ENCODE measurements at places on chromosomes 16 and 17. TPM values are rescaled to one million over a fixed set of nuclear protein-coding genes. Genes with fewer than 3 reads are reported as not detected.

Gene KRTAP2-3
- 55.2 TPM for polyA plus RNA-seq

Gene CHD9
- 47.4 TPM for polyA plus RNA-seq

Gene PERCC1
- not detected for polyA plus RNA-seq

Gene ALOX12B
- polyA plus RNA-seq: not detected

Gene CX3CL1
- not detected for polyA plus RNA-seq

Gene CEP95
- polyA plus RNA-seq: 17.5 TPM

Gene NLE1
- polyA plus RNA-seq: 6.9 TPM

Gene SRL
- polyA plus RNA-seq: not detected

Gene TRPV3
- 0.41 TPM for polyA plus RNA-seq

Gene KRTAP16-1
- polyA plus RNA-seq: not detected

Gene AGRP
- polyA plus RNA-seq: not detected

Gene MEAK7
- polyA plus RNA-seq: 62.7 TPM

Gene ASPHD1
- polyA plus RNA-seq: 18.5 TPM

Gene EPN3
- polyA plus RNA-seq: 0.13 TPM

DNA sequence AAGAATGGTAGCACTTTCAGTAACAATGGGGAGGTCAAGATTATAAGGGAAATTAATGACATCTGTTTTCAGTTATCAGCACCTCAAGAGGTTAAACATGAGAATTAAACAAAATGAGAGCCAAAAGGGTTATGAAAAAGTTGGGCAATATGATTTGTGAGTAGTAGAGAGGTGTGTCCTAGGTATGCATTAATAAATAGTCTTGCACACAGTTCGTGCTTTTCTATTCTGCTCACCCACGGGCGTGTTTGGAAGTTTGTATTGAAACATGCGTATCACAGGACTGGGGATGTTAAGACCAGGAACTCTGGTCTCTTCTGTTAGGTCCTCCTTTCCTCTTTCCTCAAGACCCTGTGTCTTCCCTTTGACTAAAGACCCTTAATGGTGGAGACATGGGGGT is 6.0 kb downstream of the BPTF start:
- no peak for DNase-seq

DNA sequence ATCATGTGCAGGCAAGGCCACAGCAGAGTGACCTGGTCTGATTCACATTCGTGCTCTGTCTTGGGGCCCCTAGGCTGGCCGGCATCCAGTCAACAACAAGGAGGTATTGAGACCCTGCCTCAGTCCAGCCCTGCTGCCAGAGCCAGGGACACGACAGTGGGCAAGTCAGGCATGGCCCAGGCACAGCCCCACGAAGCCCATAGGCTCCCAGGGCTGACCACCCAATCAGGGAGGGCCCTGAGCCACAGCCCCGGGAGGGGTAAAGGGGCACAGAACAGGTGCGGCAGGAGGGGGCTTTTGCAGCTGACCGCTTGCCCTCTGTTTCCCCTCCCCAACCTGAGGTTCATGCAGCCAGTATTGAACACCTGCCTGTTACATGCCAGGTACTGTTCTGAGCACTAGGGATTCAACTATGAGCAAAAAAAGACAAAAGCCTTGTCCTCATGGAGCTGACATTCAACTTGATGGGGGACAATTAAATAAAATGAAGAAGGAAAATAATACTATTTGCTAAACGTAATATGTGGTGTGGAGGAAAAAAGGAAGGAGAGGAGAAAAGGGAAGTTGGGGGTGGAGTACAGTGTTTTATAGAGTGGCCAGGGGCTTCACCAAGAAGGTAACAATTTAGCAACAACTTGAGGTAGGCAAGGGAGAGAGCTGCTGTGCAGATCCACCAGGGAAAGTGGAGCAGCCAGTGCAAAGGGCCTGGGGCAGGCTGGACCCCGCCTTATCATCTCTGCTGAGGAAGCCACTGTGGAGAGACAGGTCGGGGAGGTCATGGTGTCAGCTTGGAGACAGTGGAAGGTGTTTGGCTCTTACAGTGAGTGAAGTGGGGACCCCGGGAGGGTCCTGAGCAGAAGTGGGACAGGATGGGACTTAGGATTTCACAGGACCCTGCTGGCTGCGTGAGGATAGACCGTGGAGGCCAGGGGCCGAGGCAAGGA is 6.1 kb downstream of the DRC3 start:
- DNase-seq: no peak

- no peak for DNase-seq
Observed at GRCh38 chr17:36768394-36768793, 167.0 kb downstream of the MRM1 start.

- DNase-seq: no peak
Observed at GRCh38 chr17:4859816-4860625, 26.9 kb downstream of the MINK1 start.

- no peak for DNase-seq
Observed at GRCh38 chr16:84535408-84535807, 30.9 kb upstream of the MEAK7 start.

GRCh38 chr16:85935391-85935973 is 36.5 kb downstream of the IRF8 start:
- no peak for DNase-seq

GRCh38 chr16:56669005-56669839 is at the start of gene MT1H:
TSS of gene MT1H (plus strand) at chr16:56669814. CDS start at chr16:56669885, 71 bp downstream.
- DNase-seq: no peak

GRCh38 chr16:70665806-70666735 is 19.7 kb downstream of the IL34 start:
- DNase-seq: no peak

- DNase-seq: no peak
Observed at GRCh38 chr16:54398986-54399385, 112.4 kb upstream of the IRX3 start.

DNA sequence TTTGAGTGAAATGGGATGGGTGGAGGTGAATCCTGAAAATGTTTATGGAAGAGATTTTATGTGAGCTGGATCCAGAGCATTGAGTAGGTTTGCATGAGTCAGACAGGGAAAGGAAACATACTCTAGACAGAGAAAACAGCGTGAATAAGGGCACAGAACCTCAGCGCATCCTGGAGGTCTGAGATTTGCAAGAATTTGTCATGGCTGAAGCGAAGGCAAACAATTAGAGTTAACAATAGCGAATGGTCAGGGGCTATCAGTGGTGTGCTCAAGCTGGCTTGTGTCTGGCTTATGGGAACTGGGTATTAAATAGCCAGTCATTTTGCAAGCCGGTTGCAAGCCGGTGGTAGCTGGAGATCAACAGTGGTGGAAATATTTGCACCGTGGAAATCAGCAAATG is 36.4 kb downstream of the MAP2K6 start:
- no peak for DNase-seq

DNA sequence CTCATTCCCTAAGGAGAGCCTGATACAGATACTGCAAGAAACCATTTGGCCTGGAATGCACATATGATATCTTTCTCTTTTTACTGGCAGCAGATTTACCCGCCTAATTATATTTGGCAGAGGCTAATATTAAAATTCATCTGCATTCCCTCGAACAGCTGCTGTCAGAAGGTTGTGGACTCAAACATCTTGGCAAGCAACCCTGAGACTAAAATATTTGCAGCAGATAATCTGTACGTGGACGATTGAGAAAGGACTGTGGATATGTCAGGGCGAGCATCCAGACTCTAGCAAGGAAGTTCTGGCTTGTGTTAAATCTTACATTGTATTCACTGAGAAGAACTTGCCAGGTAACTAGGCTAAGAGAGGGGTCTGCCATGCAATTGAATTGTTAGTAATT is 65.2 kb downstream of the SNX20 start:
- no peak for DNase-seq

DNA sequence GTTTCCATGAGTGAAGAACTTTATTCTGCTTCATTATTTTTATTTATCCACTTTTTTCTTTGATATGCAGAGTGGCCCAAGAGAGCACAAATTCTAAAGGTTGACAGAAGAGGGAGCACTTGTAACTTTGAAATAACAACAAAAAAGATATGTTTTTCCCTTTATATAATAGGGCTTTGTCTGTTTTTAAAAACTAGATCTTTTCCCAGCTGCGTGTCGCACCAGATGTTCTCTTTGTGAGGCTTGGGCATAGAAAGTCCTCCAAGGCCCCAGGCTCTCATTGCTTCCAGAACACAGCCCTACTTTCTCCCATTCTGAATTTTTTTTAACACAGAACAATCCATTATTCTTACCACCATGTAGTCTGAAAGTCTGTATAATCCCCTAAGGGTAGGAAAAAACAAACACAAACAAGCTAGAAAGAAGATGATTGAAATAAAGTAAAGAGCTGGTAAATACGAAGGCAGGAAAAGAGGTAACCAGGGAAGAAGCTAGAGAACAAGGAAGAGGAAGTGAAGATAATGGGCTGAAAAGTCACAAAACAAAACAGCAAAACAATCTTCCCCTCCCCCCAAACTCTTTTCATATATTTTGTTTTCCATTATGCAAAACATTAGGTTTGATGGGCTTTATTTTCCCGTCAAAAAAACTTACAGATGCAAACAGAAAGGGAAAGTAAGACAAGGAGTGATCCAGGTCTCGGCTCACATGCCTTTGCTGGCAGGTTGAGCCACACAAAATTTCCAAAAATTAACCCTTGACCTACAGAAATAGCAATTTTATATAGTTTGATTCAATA is 160.4 kb downstream of the ABCA8 start:
- peak; percentile 71 for DNase-seq

GRCh38 chr17:65568918-65569317 is 7.5 kb upstream of the AXIN2 start:
- no peak for DNase-seq

DNA sequence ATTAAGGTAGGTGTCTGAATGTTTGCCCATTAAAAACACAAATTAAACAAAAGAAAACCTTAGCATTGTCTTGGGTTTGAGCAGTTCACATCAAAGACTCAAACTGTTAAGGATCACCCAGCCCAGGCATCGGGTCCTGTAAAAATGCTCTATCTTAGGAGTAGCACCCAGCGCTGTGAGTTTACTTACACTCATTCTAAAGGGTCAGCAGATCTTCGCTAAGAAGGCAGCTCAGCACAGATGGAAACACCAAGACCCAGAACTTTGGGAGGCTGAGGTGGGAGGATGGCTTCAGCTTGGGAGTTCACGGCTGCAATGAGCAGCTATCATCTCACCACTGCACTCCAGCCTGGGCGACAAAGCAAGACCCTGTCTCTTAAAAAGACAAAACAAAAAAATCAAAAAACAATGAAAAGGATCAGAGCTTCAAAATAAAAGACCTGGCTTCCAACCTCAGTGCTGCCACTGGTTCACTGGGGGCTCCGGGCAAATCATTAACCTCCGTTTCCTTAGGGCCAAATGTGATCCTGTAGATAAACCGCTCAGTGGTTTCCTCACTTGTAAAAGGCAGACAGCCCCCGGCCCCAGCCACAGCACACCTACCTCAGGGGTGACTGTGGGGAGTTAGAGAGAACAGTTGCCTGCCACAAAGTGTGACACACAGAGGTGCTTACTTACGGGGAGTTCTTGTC is 11.1 kb downstream of the COG1 start:
- DNase-seq: no peak

DNA sequence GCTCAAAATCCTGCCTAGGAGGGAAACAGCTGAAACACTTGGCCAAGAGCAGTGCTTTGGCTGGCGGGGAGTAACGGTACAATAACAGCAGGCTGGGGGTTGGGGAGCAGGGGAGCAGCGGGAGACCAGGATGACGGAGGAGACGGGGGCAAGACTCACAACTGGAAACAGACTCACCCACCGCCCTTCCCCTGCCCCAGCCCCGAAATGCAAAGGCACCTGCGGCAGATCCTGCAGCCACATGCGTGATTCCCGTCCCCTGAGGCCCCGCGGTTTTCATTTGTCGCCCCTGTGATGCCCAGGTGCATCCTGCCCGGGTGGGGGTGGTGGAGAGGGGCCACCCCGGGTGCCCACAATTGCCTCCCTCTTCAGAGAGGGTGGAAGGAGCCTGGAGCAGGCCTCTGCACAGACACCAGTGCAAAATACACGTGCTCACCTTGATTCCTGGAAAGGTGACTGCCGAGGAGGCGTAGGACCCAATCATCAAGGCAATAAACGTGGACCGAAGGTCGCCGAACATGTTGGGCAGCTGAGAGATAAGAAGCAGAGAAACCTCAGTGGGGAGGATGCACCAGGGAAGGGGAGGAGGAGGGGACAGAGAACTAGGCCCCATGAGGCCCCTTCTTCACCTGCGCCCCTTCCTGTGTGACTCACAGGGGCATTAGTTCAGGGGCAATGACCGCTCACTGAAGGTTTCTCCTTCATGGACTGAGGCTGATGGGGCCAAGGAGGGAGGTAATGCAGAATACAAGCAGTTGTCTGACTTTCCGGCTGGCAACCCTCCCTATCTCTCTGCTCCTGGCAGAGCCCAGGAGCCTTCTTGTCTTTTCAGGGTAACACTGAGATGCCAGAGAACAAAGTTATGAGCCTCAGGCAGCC is 30.4 kb upstream of the PITPNA start:
- no peak for DNase-seq

DNA sequence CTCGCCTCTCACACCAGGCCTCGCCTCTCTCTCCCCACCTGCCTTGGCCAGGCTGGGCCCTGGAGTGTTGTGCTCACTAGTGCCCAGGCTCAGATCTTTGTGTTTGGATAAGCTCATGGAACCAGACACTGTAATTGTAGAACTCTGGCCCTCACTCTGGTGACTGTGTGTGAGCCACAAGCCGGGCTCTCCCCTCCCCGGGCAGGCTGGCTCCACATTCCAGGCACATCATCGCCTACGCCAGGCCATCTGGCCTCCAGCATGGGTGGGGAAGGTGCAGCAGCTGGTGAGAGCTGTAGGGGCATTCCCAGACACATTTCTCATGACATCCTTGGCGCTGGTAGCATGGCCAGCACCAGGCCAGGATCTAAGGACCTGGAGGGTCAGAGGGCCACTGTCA is 202.3 kb downstream of the RAB11FIP4 start:
- DNase-seq: peak; percentile 95

GRCh38 chr17:61284174-61284573 is 115.5 kb upstream of the TBX2 start:
- DNase-seq: peak; percentile 85

DNA sequence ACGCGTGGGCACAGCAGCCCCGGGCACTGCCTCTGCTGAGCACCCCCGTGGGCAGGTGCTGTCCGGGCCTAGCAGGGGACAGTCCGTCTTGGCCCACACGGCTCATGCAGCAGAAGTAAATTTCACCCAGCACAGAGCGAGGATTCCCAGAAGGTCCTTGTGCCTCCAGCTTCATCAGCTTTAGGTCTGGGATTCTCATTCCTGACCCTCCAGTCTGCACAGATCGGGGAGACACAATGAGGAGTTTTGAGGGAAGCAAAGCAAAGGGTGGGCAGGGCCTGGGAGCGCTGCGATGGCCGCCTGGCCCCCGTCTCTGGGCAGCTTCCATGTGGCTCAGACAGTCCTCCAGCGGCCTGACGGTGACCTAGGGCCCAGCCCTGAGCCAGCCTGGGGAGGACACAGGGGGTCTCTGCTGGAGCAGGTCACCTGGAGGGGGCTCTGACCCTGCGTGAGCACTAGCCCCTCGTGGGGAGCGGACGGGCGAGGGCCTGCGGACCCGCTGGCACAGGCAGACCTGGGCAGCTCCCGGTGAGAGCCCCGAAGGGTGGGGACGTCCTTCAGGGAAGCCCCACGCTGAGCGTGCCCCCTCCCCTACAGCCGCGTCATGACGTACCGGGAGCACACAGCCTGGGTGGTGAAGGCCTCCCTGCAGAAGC is 30.7 kb upstream of the CHMP6 start:
- DNase-seq: no peak

GRCh38 chr17:28551421-28552175 is 826 bp downstream of the UNC119 start:
- DNase-seq: peak; percentile 62

Data from GM23248 (cell line).